ENCODE measurements at places on chromosomes 3 and 15.

- no peak for DNase-seq
Observed at GRCh38 chr3:24229468-24230221, 265.0 kb downstream of the THRB start.

GRCh38 chr3:197888511-197888910 is 61.5 kb upstream of the RPL35A start:
- DNase-seq, result no peak

DNA sequence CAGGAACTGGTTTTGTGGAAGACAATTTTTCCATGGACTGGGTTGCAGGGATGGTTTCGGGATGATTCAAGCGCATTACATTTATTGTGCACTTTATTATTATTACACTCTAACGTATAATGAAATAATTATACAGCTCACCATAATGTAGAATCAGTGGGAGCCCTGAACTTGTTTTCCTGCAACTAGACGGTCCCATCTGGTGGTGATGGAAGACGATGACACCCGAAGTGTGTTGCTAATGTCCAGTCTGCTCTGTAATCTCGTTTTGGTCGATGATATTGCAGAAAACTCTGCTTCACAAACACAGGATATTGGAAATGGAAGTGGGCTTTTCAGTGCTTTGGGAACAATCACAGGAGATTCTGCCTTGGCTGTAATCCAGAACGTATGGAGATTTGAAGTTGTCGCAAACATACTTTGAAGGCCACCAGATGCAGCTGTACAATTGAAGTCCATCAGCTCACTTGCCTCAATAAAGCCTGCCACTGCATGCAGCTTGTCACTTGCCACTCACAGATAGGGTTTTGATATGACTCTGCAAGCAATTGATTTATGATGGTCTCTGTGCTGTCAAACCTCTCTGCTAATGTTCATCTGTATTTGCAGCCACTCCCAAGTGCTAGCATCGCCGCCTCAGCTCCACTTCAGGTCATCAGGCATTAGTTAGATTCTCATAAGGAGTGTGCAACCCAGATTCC is 141.7 kb downstream of the TJP1 start:
- DNase-seq, result no peak

- no peak for DNase-seq
Observed at GRCh38 chr15:56342653-56343052, 22.6 kb upstream of the TEX9 start.

DNA sequence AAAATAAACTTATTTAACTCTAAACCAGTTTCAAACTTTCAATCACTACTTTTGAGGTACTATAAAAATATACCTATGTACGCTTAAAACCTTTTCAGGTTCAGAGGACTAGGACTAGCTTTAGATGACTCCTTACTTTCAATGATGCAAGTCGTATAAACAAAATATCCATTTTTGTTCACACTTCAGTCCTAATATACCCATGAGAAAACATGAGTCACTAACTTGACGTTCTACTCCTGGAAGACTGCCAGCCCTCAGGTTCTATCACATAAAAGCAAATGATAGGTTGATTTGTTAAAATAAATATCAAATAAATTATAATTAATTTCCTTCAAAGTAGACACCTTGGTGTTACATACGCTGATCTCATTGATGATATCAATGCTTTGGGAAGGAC is 10.6 kb upstream of the P3H2 start:
- DNase-seq, result no peak

DNA sequence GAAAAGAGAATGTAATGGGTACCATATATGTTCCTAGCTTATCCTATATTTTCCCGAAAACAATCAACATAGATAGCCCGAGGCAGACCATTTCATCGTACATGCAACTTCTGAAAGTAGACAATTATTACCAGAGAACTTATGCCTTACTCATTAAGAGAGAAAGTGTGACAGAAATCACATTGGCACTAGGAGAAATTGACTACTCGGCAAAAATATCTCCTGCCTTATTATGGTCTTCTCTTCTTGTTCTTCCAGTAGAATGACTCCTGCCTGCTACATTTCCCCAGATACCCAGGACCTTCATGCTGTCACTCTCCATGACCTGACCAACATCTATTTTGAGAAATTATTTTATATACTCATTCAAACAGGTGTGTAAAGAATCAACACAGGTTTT is 1015.7 kb downstream of the TUSC7 start:
- DNase-seq, result no peak

DNA sequence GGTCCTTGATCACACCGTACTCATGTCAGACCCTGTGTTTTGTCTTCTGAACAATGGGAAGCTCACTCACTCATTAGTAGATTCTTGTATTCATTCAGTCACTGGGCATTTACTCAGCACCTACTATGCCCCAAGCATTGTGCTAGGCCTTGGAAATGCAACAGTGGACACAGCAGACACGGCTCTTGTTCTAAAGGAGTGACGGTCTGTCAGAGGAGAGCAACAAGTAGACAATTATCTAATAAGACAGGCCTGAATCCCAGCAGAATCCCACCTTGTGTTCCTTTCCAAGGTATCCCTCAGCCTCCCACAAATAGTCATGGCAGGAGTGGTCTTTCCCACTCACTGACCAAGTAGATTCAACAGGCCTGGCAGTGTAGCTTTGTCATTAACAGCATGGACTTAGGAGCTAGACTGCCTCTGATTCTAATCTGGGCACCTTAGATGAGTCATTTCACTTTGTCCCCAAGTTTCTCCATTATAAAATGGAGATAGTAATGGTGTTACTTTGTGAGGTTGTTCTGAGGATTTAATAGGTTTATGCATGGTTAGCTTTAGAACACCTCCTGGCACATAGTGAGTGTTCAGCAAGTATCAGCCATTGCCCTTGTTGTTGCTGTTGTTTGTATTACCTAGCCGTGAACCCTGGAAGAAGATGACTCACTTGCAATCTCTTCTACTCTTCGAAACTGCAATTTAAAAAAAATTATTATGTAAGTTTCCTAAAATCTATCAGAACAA is 69.1 kb downstream of the SSUH2 start:
- no peak for DNase-seq

DNA sequence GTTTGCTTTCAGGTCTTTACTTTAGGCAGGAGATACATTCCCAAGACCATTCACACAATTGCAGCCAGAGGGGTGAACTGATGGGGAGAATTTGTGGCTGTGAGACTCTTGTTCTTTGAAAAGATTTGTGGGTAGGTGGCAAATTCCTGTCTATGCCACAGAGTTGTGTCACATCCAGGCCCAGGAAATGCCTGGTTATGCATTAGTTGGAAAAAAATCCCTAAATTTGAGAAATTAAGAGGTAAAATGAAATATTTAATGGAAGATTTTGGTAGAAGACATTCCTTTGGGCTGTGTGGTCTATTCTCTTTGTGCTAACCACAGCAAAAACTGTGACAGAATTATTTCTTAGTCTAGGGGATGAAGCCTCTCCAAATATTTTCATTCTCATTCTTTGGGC is 28.8 kb downstream of the SAMMSON start:
- no peak for DNase-seq

DNA sequence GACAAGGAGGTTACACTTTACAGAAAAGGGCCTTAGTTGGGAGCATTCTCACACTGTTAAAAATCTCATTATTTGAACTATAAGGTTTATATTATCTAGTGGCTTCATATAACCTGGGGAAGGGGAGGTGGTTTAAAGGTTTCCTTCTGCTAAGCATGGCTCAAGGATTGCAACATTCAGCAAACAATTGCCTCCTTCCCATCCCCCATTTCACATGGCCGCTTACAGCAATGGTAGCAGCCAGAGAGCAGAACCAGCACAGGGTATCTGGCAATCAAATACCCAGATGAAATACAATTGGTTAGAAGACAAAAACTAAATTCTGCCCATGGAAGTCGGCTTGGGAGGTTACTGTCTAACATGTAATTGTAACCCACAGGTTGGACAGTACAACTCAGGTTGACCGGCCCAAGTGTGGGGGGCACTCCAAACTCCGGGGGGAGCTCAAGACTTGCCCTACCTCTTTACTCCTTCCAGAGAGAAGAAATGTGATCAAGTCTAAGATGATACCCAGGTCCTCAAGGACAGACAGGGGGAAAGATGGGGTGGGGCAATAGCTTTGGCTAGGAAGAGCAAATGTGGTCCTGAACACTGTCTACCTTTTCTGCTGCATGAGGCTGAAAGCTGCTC is 15.5 kb downstream of the ETV5 start:
- DNase-seq, result no peak

DNA sequence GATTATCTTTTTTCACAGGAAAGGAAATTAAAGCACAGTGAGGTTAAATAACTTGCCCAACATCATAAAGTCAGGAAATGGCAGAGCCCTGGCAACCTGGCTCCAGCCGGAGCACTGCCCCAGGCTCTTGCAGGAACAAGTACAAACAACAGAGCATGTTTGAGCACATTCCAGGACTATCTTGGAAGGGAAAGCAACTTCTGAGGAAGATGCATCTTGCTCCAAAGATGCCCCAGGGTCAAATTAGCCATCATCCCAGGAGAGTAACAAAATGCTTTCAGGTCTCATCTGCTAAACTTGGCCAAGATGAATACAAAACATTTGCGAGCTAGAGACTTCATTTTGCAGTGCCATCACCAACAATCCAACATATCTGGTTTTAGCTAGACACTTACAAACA is 162.4 kb upstream of the LRRN1 start:
- DNase-seq, result no peak

GRCh38 chr15:77021803-77022381 is 27.0 kb downstream of the PSTPIP1 start:
- peak; percentile 42 for DNase-seq

DNA sequence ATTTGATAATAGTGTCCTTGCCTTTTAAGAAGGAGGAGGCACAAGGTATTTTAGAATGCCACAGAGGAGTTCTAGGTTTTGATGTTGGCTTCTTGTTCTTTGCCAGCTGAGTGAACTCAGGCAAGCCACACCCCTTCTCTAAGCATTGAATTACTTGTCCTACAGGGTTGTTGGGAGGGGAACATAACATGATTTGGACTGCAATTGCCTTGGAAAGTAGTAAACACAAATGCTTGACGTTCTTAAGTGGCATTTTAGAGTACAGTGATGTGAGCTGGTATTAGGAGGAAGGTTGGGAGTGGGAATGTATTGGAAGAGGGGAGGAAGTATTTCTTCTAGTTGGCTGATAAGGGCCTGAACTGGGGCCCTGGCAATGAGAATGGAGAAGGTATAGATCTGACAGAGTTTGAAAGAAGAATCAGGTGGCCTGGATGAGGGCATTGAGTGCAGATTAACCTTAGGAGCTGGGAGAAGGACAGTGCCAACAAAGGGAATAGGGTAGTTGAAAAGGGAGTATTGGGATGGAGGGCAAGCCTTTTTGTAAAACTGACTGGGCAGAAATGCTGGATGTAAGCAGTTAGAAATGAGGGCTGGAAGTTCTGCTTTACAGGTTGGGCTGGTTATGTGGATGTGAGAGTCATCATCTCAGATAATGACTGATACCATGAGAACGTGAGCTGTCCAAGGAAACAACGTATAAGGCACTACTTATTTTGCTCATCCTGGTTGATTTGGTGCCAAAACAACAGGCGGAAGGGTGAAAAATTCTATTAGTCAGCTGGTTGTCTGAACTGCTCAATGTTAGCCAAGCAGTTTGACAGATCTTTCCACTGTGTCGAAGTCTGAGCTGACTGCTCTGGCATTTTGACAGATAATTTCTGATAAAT is 16.7 kb downstream of the KAT2B start:
- no peak for DNase-seq

DNA sequence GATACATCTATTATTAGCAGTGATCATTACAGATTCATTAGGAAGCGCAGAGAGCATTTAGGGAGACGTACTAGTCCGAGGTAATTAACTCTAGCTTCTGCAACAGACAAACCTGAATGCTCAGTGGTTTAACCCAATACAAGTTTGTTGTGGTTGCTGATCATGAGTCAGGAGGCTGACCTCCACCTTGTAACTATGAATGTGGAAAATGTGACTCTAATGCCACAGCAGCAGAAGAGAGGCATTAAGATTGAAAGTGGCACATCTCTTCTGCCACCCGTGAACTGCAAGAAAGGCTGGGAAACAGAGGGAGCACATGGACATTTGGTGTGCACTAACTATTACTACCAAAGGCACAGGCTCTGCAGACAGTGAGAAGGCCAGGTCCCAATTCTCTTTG is 71.2 kb upstream of the C3orf80 start:
- DNase-seq, result no peak

- DNase-seq, result no peak
Observed at GRCh38 chr15:63902671-63903035, 68.9 kb upstream of the HERC1 start.

DNA sequence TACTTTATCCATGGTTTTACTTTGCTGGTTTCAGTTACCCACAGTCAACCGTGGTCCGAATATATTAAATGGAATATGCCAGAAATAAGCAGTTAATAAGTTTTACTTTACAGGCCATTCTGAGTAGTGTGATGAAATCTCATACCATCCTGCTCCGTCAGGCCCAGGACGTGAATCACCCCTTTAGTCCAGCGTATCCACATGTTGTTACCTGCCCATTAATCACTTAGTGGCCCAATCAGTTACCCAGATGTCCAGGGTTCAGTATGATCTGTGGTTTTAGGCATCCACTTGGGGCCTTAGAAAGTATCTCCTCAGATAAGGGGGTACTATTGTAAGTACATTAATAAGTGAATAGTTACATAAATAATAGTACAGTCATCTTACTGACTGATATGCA is 88.0 kb downstream of the TTBK2 start:
- no peak for DNase-seq

- no peak for DNase-seq
Observed at GRCh38 chr3:60445446-60445845, 805.8 kb downstream of the FHIT start.

GRCh38 chr3:127857333-127857732 is 35.0 kb upstream of the MGLL start:
- no peak for DNase-seq

DNA sequence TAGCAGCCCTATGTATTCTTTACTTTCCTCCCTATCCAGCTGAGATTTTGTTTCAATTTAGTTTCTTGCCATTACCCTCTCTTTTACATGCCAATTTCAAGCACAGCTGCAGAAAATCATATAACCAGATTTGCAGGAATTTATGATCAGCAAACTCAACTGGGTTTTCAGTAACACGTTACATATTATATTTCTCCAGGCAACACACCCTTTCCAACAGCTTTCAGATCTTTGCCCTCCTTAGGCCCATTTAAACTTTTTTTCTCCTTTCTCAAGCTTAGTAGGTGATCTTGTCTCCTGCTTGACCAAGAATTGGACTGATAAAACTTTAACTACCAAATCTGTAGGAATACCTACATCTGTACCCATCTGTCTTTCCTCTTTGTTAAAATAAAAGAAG is 23.6 kb downstream of the GOLM2 start:
- no peak for DNase-seq

DNA sequence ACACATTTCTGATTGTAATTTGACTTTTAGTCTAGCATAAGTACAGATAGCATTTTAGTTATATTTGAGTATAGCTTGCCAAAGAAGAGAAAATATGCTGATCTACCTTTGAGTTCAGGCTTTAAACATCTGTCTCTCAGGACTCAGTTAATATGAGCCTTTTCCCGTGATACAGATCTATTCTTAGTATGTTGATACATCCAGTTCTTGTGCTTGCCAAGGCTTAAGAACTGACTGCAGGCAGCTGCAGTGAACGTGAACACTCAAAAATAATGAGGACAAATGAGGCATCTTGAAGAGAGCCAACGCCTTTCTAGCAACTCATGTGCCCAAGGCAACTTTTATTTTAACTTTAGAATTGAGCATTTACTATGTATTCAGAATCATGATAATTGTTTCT is 325.5 kb downstream of the SI start:
- DNase-seq, result no peak
